ENCODE measurements at places on chromosomes 1 and 21.

DNA sequence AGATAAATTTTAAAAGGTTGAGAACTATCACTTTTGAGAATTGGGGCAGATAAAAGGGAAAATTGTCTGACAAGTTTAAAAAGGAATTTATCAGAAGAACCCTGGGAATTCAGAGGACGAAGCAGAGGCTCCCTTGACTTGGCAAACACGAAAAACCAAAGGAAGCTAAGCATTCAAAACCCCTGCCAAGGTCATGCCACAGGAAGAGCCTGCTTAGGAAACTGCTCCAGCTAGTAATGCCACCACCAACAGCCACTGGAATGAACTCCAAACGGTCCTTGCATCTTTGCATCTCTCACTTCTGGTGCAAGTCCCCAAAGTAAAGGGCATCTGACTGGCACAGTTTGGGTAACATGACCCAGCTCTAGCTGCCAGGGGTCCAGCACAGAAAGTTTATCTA lies 7.2 kb downstream of the GPBP1L1 start:
- no peak for DNase-seq

- no peak for DNase-seq
Observed at GRCh38 chr21:29166323-29166722, 35.9 kb downstream of the MAP3K7CL start.

DNA sequence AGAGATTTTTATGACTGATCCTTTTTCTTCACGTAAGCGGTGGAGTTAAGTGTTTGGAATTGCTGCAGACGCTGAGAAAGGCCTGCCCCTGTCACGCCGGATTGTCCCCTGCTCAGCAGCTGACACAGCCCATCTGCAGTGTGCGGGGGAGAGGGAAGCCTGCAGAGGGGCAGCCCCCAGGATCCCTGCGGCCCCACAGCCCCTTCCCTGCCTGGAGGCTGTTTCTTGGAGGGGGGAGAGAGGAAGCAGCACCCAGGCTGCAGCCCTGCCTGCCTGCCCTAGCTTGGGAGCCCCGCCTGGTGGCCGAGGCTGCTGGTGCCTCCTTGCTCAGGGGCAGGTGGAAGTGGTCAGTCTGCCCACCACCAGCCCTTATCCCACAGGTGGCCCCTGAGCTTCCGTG lies 50.7 kb downstream of the PRDM16 start:
- DNase-seq = no peak

DNA sequence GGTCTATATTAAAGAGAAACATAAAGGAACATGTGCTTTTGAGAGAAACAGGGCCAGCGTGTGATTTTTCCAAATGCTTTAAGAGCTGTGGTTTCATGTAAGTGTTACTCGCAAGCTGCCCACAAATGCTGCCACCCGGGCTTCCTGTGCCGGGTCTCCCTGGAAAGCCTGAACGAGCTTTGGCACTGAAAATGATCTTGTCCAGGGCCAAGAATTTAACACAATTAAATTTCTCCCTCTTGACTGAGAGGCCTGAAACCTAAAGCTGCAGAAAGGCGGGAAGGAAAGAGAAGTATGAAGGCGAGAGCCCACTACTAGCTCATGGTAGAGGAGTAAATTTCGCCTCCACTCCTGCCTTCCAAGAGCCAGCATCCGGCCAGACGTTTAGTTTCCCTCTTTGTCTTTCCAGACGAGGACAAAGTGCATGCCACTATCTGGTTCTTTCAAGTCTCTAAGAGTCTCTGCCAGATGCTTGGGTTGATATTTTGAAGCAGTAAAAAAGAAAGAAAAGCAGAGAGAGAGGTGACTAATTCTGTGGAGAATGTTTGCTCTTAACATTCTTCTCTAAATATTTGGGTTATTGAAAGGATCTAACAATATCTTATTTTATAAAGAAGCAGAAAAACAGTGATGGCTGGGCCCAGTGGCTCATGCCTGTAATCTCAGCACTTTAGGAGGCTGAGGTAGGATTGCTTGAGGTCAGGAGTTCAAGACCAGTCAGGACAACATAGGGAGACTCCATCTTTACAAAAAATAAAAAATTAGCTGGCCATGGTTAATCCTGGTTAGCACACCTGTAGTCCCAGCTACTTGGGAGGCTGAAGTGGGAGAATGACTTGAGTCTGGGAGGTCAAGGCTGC lies 100.0 kb upstream of the HNRNPU start:
- DNase-seq = no peak

DNA sequence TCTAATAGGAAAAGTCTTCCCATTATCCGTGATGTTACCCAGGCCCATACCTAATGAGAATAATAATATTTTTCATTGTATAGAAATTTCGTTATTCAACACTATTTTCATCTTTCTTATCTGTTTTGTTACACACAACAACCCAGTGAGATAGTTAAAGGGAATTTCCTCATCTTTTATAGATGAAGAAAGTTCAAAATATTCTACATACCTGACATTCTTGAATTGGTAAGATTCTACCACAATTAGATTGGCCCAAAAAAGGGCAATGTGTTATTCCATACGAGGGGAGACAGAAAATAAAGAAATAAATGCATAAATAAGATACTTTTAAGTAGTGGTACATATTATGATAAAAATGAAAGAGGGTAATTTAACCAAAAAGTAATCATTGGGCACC lies 405.5 kb upstream of the ADAMTS5 start:
- no peak for DNase-seq

- no peak for DNase-seq
Observed at GRCh38 chr1:234586304-234586703, 23.7 kb downstream of the IRF2BP2 start.

- no peak for DNase-seq
Observed at GRCh38 chr1:56910441-56910985, 55.3 kb downstream of the C8B start.

GRCh38 chr1:216331211-216331610 lies 92.0 kb downstream of the USH2A start:
- no peak for DNase-seq

GRCh38 chr1:112805155-112805853 lies 90.2 kb upstream of the PPM1J start:
- no peak for DNase-seq

DNA sequence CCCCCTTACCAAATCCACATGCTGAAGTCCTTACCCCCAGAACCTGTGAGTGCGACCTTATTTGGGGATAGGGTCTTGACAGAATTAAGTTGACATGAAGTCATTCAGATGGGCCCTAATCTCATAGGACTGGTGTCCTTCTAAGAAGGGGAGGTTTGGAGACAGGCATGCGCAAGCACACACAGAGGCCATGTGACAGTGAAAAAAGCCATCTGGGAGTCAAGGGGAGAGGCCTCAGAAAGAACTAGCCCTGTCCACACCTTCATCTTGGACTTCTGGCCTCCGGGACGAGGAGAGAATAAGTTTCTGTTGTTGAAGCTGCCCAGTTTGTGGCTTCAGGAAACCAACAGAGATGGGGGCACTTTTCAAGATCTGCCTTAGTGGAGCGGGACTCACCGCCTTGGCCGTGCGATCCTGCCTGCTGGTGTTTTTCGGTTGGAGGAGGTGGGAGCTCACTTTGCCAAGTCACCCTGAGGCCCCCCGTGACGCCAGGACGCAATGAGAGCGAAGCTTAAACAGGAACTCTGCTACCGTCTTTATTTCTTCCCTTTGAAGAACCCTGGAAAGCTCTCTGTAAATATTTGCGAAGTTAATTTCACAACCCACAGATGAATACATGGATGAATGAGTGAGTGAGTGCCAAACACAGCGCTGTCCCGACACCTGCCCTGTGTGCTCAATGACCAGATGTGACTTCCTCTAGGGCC lies 42.5 kb upstream of the C1orf174 start:
- no peak for DNase-seq

- peak; percentile 75 for DNase-seq
Observed at GRCh38 chr1:205273551-205273982, 45.8 kb downstream of the TMCC2 start.

GRCh38 chr1:36516372-36517010 lies 33.8 kb upstream of the CSF3R start:
- DNase-seq = peak; percentile 24

- DNase-seq = no peak
Observed at GRCh38 chr1:117795190-117795589, 134.2 kb downstream of the GDAP2 start.

DNA sequence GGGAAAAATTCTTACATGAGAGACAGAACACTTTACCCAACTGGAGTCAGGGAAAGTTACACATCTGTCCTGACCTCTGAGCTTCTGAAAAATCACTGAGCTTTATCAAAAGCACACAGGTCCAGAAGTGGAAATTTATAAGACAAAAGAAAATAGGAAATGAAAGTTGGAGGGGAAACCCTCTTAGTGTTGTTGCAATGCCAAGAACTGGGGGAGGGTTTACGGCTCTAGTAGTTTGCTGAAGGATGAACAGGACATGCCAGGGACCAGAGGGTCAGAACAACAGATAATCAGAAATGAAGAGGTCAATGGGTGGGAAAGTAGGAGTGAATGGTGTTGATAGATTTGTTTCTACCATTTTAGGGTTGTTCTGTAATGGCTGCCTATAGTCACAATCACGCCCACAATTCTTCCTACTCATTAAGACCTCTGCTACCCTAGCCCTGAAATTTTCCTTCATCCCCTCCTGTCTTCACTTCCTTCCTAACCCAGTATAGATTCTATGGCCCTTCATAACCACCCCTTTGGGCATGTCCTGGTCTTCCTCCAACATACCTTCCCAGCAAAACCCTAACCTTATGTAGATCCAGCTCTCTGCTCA lies 30.3 kb upstream of the FMOD start:
- no peak for DNase-seq

DNA sequence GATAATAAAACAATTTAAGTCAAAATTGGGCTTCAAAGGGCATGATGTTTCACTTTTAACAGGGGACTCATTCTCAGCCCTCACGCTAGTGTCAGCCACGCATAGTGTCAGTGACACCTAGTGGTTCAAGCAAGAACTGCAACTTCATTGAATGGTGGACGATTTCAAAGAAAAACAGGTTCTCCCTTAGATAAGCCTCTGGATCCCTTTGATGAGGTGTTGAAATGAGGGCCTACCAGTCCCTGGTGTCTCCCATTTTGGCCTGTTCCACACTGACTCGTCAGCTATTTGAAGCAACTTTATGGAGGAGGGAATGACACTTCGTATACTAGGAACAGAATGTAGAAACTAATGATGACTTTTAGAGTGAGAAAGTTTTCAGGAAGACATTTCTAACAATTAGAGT lies 56.2 kb downstream of the FCRL5 start:
- peak; percentile 23 for DNase-seq

- DNase-seq = no peak
Observed at GRCh38 chr1:54342742-54343687, 63.2 kb downstream of the SSBP3 start.

DNA sequence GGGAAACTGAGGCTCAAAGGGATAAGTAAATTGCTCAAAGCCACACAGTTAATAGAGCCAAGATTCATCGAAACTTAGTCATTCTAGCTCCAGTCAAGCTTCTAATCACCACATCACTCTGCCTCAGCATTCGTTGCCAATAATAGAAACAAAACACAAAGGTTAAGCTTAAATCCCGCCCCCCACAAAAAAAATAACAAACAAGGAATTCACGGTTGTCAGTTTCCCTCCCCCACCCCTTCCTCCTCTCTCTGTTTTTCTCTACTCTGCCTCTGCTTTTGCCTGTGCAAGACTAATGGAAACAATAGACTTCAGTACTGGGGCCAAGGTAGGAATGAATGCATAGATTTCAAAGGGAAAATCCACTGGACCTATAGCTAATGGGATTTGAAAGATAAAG lies 70.7 kb upstream of the ZNF644 start:
- no peak for DNase-seq

DNA sequence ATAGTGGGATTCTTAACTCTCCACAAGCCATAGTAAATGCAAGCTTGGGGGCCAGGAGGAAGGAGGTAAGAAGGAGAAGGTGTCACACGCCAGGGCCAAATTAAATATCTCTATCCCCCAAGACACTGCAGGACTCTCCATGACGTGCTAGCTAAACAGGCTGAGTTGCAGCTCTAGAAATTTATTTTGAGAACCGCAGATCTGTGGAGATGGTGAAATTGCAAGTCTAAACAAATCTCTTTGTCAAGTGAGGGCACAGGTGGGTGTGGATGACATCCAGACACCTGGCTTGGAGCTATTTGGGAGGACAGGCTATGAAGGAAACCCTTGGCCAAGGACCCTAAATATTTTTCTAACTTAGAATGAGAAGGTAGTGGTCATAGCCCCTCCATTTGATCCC lies 39.5 kb upstream of the USP1 start:
- DNase-seq = no peak

- DNase-seq = no peak
Observed at GRCh38 chr1:167955915-167956314, 19.0 kb upstream of the MPC2 start.

- no peak for DNase-seq
Observed at GRCh38 chr21:16605597-16605996, 875.8 kb downstream of the USP25 start.

GRCh38 chr1:205375835-205376545 lies 19.3 kb upstream of the KLHDC8A start:
- no peak for DNase-seq

- DNase-seq = peak; percentile 13
Observed at GRCh38 chr1:47262787-47263413, 30.9 kb upstream of the TAL1 start.

DNA sequence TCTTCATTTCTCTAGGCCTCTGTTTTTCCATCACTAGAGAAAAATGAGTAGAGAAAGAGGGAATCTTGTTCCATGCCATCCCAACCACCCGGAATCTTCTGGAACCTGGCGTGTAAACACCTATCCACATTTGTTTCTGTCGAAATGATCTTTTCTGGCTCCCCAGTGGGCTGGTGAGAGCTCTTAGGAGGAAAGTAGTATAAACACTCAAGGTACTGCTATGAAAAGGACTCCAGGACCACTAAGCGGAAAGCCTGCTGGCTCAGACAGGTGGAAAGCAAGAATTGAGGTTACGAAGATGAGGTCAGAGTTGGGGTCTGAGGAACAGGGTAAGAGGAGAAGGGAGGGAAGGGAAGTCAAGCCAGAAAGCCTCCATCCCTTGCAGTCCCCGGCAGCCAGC lies 90.8 kb downstream of the PLXNA2 start:
- no peak for DNase-seq

GRCh38 chr21:29786496-29787360 lies 153.1 kb downstream of the GRIK1 start:
- DNase-seq = no peak

DNA sequence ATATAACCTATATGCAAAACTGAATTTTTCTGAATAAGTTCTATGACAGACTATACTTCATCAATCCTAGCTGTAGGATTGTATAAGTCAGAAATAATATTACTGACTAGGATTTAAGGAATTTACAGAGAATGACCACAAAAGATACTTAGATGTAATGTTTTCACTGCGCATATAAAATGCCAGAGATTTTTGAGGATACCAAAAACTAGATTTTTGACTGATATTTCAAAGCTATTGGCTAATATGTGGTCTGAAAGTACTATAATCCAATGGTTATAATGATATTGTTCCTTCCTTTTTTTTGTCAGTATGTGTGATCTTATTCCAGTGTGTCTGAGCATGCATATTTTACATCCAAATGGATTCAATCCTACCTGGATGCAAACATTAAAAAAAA lies 17.0 kb upstream of the IFI44L start:
- no peak for DNase-seq

DNA sequence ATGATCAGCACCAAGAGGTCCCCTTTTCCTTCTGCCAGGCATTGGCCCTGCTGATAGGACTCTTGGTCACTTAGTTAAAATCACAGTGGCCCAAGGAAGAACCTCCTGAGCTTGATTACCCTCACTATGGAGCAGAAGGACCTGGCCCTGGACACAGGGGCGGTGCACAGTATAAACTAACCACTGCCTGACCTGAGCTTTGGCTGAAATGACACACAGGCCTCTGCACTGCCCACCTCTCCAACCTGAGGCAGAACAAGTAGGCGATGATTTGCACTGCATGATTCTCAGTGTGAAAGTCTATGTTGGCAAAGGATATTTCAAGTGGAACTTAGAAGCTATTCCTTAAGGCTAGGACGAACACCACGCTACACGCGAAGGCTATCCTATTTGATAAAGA lies 48.5 kb downstream of the CAPN2 start:
- DNase-seq = no peak
